ENCODE measurements at places on chromosomes 3 and 15.

- DNase-seq = no peak
Measured at GRCh38 chr3:184724699-184725098, 12.8 kb upstream of the MAGEF1 start.

- no peak for DNase-seq
Measured at GRCh38 chr3:138036572-138036971, 26.6 kb downstream of the CLDN18 start.

- DNase-seq = no peak
Measured at GRCh38 chr3:183438735-183439134, 10.3 kb upstream of the MCF2L2 start.

GRCh38 chr3:130905551-130905950 lies 11.7 kb downstream of the ATP2C1 start:
- DNase-seq = no peak

- DNase-seq = no peak
Measured at GRCh38 chr3:67828486-67829010, 174.1 kb upstream of the SUCLG2 start.

- DNase-seq = no peak
Measured at GRCh38 chr3:50415816-50416215, 56.5 kb upstream of the TMEM115 start.

GRCh38 chr15:40493089-40493840 lies 22.5 kb downstream of the CHST14 start:
- DNase-seq = peak; percentile 23

GRCh38 chr15:52095597-52096262 lies 16.8 kb downstream of the BCL2L10 start:
- no peak for DNase-seq

- no peak for DNase-seq
Measured at GRCh38 chr3:148450819-148451218, 246.9 kb upstream of the AGTR1 start.

DNA sequence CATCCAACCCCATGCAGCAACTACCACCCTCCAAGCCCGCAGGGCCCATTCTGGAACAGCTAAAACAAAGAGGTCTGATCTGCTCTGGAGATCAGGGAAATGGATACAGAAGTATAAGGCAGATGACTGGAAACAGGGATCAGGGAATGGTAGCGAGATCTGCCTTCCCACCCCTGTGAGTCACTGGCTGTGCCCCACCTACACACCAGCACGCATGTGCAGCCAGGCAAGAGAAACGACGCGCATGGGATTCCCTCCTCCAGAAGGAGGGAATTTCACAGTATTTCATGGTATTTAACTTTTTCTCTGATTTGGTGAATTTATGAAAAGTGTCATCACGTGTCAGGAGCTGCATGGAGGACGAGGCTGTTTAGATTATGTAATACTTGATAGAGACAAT lies 116.7 kb downstream of the ARRDC4 start:
- DNase-seq = no peak

GRCh38 chr3:135739779-135740178 lies 225.7 kb upstream of the PPP2R3A start:
- no peak for DNase-seq

DNA sequence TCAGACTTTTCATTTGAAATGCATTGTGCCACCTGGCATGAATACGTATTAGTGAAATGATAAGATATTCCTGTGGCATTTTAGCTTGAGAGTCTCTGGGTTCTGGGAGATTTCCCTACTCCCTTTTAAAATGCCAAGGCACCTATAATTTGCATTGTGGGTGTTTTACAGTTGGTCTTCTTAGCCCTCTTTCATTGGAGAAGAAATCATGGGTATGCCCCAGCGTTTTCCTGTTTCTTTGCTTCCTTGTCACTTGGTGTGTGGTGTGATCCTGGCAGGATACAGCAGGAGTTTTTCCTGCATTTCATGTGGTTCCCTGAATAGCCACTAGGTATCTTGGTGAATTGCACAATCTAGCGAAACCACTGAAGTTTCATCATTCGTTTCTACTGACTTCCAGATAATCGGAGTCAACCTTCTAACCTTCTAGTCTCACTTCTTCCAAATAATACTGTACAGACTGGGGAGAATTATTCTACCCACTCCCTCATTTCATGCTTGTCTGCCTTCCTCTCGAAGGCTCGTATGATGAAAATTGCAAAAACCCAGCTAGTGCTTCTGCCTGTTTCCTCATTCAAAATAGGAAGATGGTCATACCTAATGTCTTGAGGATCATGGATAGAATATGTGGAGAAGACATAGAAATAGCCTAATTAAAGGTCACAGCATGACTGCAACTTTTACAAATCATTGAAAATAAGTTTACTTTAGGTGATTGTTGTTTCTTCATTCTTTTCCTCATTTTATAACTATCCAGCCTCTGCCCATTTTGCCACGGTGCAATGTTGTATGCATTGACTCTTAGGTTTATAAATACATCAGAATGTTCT lies 2.6 kb downstream of the BHLHE40 start:
- DNase-seq = no peak

GRCh38 chr3:50174517-50174895 lies 16.9 kb upstream of the GNAT1 start:
- DNase-seq = no peak

- DNase-seq = no peak
Measured at GRCh38 chr15:85750319-85751290, 44.1 kb downstream of the KLHL25 start.

- DNase-seq = no peak
Measured at GRCh38 chr15:43423793-43424192, 52.9 kb downstream of the TUBGCP4 start.

GRCh38 chr3:43674345-43675085 lies 16.2 kb upstream of the ABHD5 start:
- DNase-seq = no peak

GRCh38 chr3:140501061-140501769 lies 176.6 kb upstream of the TRIM42 start:
- DNase-seq = no peak

DNA sequence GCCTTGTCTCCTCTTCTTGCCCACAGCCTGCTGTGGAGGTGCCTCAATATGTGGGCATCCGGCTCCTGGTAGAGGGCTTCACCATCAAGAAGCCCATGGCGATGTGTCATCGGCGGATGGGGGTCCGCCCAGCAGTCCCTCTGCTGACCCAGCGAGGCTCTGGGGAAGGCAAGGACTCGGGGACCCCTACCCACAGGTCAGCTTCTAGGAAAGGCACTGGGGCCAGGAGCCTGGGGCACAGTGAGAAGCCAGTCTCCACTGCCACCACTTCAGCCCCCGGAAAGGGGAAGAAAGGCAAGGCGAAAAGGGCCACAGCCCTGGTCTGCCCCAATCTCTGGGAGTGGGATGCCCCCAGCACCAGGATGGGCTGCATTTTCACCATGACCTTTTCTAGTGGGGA lies 10.7 kb downstream of the RPUSD3 start:
- DNase-seq = no peak

GRCh38 chr3:112817797-112818196 lies 28.9 kb downstream of the CD200R1L start:
- no peak for DNase-seq

GRCh38 chr3:46068501-46068900 lies 41.2 kb upstream of the XCR1 start:
- no peak for DNase-seq

- no peak for DNase-seq
Measured at GRCh38 chr3:118863731-118864322, 170.8 kb downstream of the IGSF11 start.

GRCh38 chr15:101038327-101039003 lies 119.3 kb downstream of the LRRK1 start:
- DNase-seq = no peak

DNA sequence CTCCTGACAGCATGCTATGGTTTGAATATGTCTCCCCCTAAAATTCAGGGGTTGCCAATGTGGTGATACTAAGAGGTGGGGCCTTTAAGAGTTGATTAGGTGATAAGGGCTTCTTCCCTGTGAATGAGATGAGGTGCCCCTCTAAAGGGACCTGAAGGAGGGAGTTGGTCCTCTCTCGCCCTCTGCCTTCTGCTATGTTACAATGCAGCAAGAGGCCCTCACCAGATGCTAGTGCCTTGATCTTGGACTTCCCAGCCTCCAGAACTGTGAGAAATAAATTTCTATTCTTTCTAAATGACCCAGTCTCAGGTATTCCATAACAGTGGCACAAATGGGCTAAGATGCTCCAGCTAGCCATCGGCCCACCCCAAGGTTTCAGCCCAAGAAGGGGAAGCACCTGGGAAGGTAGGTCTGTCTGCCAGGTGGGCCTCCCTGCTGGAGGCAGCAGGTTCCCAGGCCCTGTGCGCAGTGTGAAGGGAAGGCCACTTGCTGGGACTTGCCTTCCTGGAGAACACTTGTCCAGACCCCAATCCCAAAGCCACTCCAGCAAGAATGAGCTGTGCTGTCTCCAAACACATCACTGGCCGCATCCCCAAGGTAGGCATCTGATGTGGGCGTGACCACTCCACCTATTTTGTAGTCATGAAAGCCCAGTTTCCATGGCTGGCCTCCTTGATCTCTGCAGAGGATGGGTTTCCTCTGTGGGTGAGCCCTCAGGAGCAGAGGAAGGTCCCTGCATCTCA lies 9.0 kb downstream of the TGM4 start:
- no peak for DNase-seq

DNA sequence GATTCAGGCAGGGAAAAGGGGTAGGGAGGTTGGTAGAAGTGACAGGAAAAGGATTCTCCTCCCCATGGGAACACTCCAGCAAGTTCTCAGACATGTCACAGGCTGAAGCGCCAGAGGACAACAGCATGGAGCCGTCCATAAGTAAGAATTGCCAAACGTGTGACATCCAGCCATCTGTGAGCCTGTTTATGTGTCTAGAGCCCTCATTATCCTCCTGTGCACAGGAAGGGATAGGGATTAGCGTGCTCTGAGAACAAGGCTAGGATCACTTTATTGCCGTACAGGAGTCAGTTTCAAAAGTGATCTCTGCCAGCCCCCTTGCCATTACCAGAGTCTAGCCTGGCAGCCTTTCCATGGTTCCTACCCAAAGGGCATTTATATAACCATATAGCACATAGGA lies 549.5 kb downstream of the NTRK3 start:
- no peak for DNase-seq

GRCh38 chr3:142215106-142215505 lies 10.3 kb downstream of the GK5 start:
- DNase-seq = no peak

- no peak for DNase-seq
Measured at GRCh38 chr3:27715863-27716262, 6.3 kb downstream of the EOMES start.

DNA sequence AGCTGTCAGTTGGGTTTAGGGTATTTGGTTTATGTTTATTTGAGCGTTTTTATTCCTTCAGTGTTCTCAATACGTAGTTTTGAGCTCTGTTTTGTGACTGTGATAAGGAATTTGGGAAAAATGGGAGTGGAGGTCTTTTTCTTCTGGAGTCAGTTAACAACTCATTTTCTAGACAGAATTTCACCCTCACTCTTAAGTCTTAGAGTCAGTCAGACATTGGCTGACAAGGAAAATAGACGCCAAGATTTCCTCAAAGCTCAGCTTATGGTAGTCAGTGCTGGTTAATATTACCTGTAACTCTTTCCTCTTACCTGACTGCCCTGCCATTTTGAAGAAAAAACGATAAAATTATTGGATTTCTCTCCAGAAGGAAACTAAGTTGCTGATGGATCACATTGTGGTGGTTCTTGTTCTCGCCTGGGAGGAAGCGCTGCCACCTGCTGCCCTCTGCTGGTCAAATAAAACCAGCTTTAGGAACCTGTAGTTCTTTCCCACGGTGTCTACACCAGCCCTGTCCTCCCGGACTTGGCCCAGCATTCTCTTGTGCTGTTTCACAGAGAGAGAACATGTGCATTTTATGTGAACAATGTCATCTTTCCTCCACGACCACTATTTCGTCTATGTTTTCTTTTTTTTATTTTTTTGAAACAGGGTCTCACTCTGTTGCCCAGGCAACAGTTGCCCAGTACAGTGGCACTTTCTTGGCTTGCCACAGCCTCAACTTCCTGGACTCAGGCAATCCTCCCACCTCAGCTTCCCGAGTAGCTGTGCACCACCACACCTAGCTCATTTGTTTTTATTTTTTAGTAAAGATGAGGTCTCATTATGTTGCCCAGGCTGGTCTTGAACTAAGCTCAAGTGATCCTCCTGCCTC lies 41.4 kb upstream of the UMPS start:
- peak; percentile 54 for DNase-seq

- DNase-seq = no peak
Measured at GRCh38 chr3:142628801-142629200, 32.6 kb downstream of the PLS1 start.

- no peak for DNase-seq
Measured at GRCh38 chr3:173745952-173746682, 348.6 kb downstream of the NLGN1 start.

DNA sequence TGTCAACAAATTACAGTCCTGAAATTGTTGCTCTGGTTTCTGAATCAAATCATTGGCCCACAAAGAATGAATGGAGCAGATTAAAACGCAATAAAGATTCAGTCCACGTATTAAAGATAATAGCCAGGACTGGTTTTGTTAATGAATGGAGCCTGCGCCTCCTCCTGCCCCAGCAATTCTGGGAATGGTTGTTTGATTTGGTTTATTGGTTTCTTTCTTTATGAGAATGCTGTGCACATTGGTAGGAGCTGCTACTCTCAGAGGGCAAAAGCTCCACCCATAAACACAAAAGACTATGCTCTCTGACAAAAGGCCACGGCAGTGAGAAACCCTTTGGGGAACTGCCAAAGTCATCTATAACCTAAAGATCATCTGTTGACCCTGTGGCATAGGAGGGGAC lies 261.1 kb downstream of the ABHD5 start:
- DNase-seq = no peak

DNA sequence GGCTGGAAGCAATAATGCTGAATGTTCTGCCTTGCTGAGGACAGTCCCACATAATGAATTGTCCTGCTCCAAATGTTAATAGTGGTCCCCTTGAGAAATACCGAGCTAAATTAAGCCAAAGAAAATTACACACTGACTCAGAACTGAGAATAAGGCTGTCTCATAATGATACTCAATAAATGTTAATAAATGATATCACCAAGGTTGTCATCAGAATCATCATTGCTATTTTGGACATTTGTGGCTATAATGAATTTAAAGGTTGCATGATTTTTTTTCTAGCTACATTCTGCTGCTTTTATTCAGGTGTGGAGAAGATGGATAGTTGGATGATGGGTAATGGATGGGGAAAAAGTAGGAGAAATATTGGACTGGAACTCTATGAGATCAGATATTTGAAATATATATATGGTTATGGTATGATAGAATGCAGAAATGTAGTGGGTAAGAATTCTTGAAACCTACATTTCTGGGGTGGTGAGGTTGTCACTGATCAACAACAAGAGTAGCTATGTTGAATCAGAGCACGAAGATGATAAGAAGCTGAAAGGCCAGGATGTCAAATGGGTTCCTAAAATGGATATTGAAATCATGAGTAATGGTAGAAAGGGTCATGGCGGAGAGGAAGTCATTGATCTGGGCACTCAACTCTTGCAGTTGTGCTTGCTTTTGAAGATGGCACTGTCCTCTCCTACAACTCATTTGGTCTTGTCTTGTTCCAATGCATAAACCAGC lies 12.8 kb downstream of the CHST2 start:
- DNase-seq = no peak

- no peak for DNase-seq
Measured at GRCh38 chr3:154973851-154974250, 106.3 kb upstream of the MME start.

GRCh38 chr15:85473455-85473854 lies 93.1 kb downstream of the AKAP13 start:
- no peak for DNase-seq
